ENCODE measurements at places on chromosomes 11 and 22. TPM values are rescaled to one million over a fixed set of nuclear protein-coding genes. Genes with fewer than 3 reads are reported as not detected.

Gene QSER1
- total RNA-seq, result 21.4 TPM

Gene C11orf21
- total RNA-seq, result 1.6 TPM

Gene TYR
- total RNA-seq, result 2.0 TPM

Gene SSH3
- total RNA-seq, result 8.0 TPM

Gene TMA7B
- 0.20 TPM for total RNA-seq

Gene MS4A6E
- not detected for total RNA-seq

Gene JRKL
- 9.4 TPM for total RNA-seq

Gene PRDM11
- total RNA-seq, result 2.9 TPM

Gene LRRC56
- total RNA-seq, result 0.29 TPM

Gene RAB39A
- 1.1 TPM for total RNA-seq

Gene MMP26
- not detected for total RNA-seq

Gene LARGE2
- total RNA-seq, result not detected

Gene MRGPRX3
- total RNA-seq, result not detected

Gene DDTL
- 1.9 TPM for total RNA-seq

Gene ABCC8
- not detected for total RNA-seq

All from RPMI7951 (cell line).